ENCODE measurements at places on chromosomes 1 and 21. TPM values are rescaled to one million over a fixed set of nuclear protein-coding genes. Genes with fewer than 3 reads are reported as not detected.

The OR2M3 gene
- not detected for total RNA-seq

The AMY1B gene
- not detected for total RNA-seq

The CASQ1 gene
- total RNA-seq = 23.7 TPM

The NR0B2 gene
- 3.4 TPM for total RNA-seq

The ENTREP3 gene
- 24.4 TPM for total RNA-seq

- DNase-seq = no peak
Observed at GRCh38 chr21:44616591-44616926, 4.7 kb downstream of the KRTAP10-8 start.

DNA sequence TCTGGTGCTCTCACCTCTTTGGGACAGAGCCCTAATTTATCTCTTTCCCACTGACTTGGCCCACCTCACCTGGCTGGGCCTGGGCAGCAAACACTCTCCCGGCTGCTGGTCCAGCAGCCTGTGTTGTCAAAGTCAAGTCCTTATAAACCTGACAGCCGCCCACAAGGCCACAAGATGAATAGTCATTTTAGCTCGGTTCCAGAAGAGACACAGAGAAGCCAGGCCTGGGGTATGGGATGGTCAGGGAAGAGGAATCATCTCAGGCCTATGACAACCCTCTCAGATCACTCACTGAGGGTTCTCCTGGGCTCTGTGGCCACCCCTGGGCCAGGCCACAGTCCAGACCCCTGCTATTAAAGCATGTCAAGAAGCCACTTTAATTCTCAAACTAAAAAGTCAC is 158.5 kb downstream of the FOXD2 start:
- DNase-seq = peak; percentile 5

- DNase-seq = no peak
Observed at GRCh38 chr1:54387419-54387818, 18.8 kb downstream of the SSBP3 start.

GRCh38 chr1:7258589-7259135 is 473.4 kb downstream of the CAMTA1 start:
- no peak for DNase-seq

Measured in heart left ventricle (tissue), 16 donors.